ENCODE measurements at places on chromosomes 1 and 21. TPM values are rescaled to one million over a fixed set of nuclear protein-coding genes. Genes with fewer than 3 reads are reported as not detected.

GRCh38 chr1:205038132-205038786 lies 4.8 kb upstream of the CNTN2 start:
- H3K36me3 ChIP-seq = no peaks in the 10 kb centered on the region
- no peak overlapping the region for H3K27ac ChIP-seq
- peaks cover 14% of the 10 kb centered on the region for H3K27me3 ChIP-seq
- no peak for DNase-seq
- no peak overlapping the region for H3K4me3 ChIP-seq

- no peak overlapping the region for H3K27ac ChIP-seq
- H3K27me3 ChIP-seq = no peaks in the 10 kb centered on the region
- no peak for DNase-seq
- no peak overlapping the region for H3K4me3 ChIP-seq
- peaks cover 18% of the 10 kb centered on the region for H3K36me3 ChIP-seq
Measured at GRCh38 chr1:110914676-110915075, 41.7 kb downstream of the CD53 start.

Gene ETV3L
- not detected for total RNA-seq

Gene CFHR4
- total RNA-seq = not detected

Gene POU3F1
- not detected for total RNA-seq
